ENCODE measurements at places on chromosomes 1 and 21.

GRCh38 chr21:33444499-33444898, 35.3 kb downstream of the TMEM50B start:
- DNase-seq, result no peak

DNA sequence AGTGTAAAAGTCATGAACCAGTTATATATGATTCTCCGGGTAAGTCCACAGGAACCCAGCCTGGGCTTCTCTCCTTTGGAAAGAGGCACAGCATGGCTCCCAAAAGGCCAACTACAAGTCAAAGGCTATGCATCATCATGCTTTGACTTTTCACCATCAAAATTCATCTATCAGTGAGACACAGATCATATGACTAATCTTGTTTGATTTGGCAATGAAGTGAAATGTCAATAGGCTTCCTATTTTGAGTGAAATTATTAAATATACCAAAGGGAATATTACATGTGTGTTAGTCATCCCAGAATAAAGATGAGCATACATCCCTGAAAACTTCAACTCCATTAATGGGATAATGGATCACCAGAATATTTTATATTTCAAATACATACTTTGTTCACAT, 83.5 kb upstream of the ADGRL2 start:
- DNase-seq, result no peak

- DNase-seq, result no peak
Measured at GRCh38 chr1:231070758-231071444, 30.8 kb upstream of the FAM89A start.

- DNase-seq, result peak; percentile 74
Measured at GRCh38 chr1:27027575-27028250, 15.1 kb upstream of the TENT5B start.

GRCh38 chr1:231037585-231038517, 2.2 kb downstream of the FAM89A start:
- no peak for DNase-seq

- DNase-seq, result no peak
Measured at GRCh38 chr1:154971341-154971998, 923 bp upstream of the SHC1 start.

- no peak for DNase-seq
Measured at GRCh38 chr21:46471514-46471913, 12.8 kb downstream of the DIP2A start.
